ENCODE measurements at places on chromosomes 7 and 10.

DNA sequence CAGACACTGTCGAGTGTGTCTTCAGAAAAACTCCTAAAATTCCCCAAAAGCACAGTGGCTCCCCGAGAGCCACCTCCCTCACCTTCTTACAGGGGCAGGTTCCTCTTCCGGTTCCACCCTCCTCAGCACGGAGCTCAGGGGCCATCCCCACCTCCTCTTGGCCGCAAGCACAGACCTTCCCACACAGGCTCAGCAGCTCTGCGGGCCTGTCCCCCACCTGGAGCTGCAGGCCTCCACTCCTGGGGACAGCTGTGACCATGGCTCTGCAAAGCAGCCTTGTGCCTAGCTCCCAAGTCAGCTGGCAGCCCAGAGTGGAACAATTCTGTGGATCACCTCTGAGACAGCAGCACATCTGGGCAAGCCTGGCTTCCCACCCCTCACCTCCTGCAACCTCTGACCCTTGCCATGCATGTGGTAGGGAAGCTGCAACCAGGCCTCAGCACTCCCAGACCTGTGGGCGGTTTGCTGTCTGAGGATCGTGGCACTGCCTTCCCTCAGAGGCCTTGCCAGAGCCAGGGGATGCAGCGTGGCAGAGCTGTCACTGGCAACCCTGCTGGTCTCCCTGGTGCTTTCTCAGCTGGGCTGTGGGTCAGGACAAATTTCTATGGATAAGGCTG lies 79.7 kb downstream of the ALOX5 start:
- no peak for DNase-seq

- DNase-seq: peak; percentile 93
Observed at GRCh38 chr10:110530131-110530831, 32.6 kb downstream of the DUSP5 start.

DNA sequence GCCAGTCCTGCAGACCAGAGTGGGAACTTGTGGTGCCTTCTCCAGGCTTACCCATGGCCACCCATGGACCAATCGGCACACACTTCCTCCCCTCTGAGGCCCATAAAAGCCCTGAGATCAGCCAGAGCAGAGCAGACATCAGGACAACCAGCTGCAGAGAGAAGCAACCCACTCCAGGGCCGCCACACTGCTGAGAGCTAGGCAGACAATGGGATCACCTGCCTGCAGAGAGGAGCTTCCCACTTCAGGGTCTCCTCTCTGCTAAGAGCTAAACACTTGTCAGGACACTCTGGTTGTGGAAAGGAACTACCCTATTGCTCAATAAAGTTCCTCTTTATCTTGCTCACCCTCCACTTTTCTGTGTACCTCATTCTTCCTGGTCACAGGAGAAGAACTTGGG lies 34.0 kb downstream of the C7orf25 start:
- no peak for DNase-seq

GRCh38 chr7:100152937-100153666 lies 4.4 kb downstream of the LAMTOR4 start:
- DNase-seq: no peak

- no peak for DNase-seq
Observed at GRCh38 chr10:30765616-30766015, 136.1 kb upstream of the LYZL2 start.

DNA sequence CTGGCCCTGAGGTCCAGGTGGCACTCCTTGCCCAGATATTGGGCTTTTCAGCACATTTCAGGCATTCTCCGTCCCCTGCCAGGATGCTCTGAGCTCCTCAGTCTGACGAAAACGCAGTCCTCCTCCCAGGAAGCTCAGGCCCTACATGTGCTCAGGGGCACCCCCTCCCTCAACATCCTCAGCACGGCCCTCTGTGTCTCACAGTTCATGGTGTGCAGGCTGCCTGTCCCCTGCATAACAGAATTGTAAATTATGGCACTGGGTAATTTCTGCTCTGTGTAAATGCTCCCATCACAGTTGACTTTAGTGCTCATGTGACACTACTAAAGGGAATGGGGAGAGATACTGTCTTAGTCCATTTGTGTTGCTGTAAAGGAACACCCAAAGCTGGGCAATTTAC lies 563.8 kb downstream of the DNAJB6 start:
- no peak for DNase-seq

DNA sequence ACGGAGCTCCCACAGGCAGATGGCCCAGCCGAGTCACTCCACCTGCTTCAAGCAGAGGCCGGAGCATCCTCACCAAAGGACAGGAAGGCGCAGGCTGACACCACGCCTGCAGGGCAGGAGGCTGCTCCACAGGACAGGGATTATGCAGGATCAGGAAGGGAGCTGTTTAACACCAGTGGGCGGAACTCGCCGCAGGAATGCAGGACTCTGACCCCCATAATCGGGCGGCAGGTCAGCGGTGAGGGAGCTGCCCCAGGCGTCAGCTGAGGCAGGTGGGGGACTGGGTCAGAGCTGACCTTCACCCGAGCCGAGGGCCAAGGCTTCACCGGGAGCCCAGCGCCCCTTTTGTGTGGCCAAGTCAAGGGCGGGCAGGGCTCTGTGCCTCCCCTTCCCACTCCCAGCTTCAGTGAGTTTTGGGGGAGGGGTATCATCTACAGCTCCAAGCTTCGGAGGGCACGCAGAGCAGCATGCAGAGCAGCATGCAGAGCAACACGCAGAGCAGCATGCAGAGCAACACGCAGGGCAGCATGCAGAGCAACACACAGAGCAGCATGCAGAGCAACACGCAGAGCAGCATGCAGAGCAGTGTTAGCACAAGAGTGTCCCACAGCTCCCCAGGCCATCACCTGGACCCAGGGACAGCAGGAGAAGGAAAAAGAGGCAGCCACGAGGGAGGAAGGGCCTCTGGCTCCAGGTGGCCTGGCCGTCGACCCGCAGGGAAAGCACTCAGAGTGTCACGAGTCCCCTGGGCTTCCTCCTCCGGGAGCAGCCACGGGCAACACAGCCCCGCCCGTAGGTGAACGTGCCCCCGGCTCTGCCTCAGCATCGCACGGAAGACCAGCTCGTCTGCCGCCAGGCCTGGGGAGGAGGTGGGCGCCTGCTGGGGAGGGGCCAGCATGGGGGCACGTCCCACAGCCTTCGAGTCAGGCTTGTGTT lies 151.7 kb upstream of the PPP2R2D start:
- DNase-seq: peak; percentile 78

DNA sequence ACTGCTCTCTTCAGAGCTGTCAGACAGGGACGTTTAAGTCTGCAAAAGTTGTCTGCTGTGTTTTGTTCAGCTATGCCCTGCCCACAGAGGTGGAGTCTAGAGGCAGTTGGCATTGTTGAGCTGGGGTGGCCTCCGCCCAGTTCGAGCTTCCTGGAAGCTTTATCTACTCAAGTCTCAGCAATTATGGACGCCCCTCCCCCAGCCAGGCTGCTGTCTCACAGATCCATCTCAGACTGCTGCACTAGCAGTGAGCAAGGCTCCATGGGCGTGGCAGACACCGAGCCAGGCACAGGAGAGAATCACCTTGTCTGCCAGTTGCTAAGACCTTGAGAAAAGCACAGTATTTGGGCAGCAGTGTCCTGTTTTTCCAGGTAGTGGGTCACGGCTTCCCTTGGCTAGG lies 98.1 kb downstream of the SDHAF3 start:
- no peak for DNase-seq

GRCh38 chr10:75108684-75109458 lies 2.6 kb upstream of the SAMD8 start:
- peak; percentile 86 for DNase-seq

- DNase-seq: no peak
Observed at GRCh38 chr7:27066148-27066547, 29.7 kb downstream of the HOXA1 start.

- DNase-seq: no peak
Observed at GRCh38 chr7:116426428-116427156, 72.9 kb upstream of the CAV2 start.

DNA sequence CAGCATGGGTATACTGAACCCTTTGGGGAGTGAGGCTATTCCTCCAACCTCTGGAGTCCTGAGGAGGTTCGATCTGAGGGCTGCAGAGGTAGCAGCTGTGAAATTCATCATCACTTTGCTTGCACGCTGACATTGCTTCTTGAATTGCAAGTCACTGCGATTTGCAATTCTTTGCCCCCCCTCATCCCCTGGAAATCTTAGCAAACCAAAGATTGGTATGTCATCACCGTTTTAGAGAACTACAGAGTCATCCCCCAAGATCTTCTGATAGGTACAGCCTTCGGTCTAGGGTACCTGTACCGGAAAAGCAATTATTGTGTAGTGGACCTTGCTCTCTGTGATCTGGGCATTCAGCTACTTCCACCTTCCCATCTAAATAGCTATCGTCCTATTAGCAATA lies 192.6 kb downstream of the KLF6 start:
- no peak for DNase-seq

DNA sequence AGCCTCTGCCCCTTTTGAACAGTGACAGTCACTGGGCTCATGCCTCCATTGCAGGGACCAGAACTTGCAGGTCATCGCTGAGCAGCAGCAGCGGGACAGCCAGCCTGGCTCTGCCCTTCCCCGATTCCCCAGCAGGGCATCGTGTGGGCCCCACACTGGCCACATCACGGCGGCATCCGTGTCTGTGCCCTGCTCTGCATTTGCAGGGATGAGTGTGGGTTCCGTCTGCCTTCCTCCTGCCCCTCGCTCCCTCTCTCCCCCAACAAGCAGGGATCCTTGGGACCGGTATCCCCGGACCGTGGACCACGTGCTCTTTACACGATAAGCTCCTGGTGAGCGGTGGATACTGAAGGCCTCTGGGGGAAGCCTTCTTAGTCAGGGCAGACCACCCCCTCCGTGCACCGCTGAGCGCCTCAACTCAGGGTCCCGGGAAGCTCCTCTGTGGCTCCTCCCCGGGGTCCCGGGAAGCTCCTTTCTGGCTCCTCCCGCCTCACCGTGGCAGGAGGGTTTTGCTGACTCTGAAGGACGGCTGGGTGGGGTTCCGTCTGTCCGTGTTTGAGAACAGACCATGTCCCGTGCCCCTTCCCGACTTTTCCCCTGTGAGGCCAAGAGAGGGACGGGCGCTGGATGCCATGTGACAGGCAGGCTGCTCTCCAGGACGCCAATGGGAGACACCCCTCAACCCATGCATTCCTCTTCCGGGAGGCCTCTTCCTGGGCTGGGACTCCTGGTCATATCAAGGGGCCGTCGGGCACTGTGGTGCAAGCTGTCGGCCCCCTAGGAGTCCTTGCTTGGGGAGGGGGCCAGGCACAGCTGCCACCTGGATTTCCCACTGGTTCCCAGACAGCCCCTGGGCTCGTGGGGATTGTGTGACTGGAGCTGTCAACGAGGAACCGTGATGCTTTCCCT lies 23.5 kb upstream of the NKX6-2 start:
- DNase-seq: no peak

- no peak for DNase-seq
Observed at GRCh38 chr10:78952686-78953085, 116.1 kb upstream of the ZMIZ1 start.
